Cardiac muscle cell (in vitro differentiated cells and primary cell): ENCODE measurements at places on chromosomes 4 and X. TPM values are rescaled to one million over a fixed set of nuclear protein-coding genes. Genes with fewer than 3 reads are reported as not detected.

INTU gene
- 3.9 and 10.8 TPM in 2 replicates for polyA plus RNA-seq

HMX1 gene
- polyA plus RNA-seq, result 0.13 TPM in 1 of 2 replicates, not detected in the other

ARSD gene
- 23.5 and 29.7 TPM in 2 replicates for polyA plus RNA-seq

CXCL11 gene
- not detected in 2 replicates for polyA plus RNA-seq

TRIM2 gene
- 18.8 and 32.7 TPM in 2 replicates for polyA plus RNA-seq

LEF1 gene
- 45.8 and 69.1 TPM in 2 replicates for polyA plus RNA-seq

SPACA5 gene
- not detected in 2 replicates for polyA plus RNA-seq

MAMLD1 gene
- polyA plus RNA-seq, result 0.48 and 0.87 TPM in 2 replicates
